ENCODE measurements at places on chromosomes 16 and 17.

- no peak for DNase-seq
Observed at GRCh38 chr16:1428511-1428910, 2.4 kb upstream of the PERCC1 start.

- DNase-seq = no peak
Observed at GRCh38 chr16:27650073-27650701, 100.2 kb downstream of the KATNIP start.

GRCh38 chr16:58503166-58503862, 3.4 kb downstream of the NDRG4 start:
- no peak for DNase-seq

DNA sequence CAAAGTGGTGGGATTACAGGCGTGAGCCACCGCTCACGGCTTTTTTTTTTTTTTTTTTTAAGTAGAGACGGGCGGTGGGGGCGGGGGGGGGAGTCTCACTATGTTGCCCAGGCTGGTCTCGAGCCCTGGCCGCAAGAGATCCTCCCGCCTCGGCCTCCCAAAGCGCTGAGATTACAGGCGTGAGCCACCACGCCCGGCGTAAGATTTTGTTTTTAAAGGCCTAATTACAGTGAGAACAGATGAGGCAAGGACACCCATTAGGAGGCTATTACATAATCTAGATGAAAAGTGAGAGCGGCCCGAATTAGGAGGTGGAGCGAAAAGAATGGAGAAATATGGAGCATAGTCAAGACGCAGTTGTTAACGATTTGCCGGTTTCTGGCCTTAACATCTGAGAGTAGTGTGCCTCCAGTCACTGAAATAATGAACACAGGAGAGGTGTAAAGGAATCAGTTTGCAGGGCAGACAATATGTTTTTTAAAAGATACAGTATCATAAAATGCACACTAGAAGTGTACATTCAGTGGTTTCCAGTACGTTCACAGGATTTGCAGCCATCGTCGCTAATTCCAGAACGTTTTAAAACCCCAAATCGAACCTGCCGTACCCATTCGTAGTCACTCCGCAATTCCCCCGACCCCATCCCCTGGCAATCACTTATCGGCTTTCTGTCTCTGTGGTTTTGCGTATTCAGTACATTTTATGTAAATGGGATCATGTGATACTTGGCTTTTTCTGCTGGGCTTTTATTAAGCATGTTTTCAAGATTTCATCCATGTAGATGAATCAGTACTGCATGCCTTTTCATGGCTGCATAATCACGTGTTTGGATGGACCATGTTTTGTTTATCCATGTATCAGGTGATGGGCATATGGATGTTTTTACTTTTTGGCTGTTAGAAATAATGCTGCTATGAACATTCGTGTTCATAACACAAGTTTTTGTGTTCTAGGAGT, 1.4 kb upstream of the SLX4 start:
- no peak for DNase-seq

GRCh38 chr16:12869698-12870427, 31.5 kb upstream of the SHISA9 start:
- DNase-seq = no peak

GRCh38 chr16:47143677-47144558, at the start of gene NETO2:
Gene NETO2 (minus strand): TSS chr16:47143945. CDS start chr16:47143612, 333 bp downstream.
- no peak for DNase-seq

DNA sequence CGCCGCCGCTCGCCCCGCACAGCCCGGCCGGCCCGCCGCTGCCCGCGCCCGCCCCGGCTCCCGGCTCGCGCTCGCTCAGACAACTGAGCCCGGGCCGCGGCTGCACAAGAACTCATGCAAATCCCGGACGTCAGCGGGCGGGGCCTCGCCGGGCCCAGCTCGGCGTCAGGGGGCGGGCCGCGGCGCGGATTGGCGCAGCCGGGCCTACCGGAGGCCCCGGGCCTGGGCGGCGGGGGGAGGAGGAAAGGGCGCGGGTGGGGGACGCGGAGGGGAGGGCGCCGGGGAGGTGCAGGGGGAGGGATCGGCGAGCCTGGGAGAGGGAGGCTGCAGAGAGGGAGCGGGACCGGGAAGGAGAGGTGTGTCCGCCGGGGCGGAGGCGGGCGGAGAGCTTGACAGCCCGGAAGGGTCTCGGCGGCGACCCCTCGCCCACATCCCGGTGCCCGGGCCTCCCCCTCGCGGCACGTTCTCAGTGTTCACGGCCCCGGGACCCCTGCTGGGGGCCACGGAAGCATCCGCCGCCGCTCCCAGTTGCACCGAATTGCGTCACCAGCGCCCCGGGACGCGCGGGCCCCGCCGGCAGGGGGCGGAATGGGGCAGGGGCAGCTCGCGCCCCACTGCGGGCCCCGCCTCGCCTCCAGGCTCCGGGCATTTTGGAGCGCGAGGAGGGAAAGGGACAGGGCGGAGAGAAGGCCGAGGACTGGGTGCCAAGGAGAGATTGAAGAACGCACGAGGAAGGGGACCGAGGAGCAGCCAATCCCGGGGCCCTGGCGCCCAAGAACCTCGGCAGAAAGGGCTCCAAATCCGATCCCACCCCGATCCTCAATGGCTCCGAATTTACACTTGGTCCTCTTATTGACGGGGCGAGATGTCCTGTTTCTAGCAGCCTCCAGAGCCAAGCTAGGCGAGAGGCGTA, at the start of gene CBX4:
CBX4 (minus strand) TSS at position 85 of the 913 bp plus-strand sequence. CDS start 189 bp downstream, outside the sequence.
- DNase-seq = no peak

DNA sequence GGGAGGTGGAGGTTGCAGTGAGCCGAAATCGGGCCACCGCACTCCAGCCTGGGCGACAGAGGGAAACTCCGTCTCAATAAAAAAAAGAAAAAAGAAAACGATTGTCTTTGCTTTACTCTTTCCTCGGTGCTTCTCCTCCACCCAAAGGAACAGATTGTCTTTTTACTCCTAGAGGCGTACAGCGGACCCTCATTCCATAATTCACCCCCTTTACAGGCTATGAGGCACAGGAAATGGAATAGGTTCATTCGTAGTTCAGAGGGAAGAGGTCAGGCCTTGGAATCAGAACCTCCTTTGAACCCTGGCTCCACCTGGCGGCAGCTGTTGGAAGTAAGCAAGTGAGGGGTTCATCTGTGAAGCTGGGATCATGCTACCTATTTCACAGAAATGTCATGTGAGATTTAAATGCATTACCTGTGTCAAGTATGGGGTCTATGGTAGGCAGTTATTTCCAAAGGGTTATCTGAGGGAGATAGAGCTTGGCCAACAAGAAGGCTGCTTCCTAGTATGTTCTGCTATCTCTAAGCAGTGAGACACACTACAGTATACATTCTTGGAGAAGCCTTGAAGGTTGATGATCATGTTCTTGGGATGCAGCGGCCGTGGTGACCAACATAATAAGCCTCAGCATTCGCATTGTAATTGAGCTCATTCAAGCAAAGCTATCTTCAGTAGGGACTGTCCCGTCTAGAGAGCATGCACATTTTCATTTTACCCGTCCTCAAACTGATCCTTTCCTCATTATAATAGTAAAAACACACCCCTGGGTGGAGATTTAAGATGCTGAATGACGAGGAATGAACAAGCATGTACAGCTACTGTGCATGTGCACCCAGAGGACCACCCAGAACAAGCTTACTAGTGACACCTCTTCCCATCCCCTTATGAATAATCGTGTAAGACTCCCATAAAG, 18.7 kb upstream of the ZNF689 start:
- peak; percentile 63 for DNase-seq

DNA sequence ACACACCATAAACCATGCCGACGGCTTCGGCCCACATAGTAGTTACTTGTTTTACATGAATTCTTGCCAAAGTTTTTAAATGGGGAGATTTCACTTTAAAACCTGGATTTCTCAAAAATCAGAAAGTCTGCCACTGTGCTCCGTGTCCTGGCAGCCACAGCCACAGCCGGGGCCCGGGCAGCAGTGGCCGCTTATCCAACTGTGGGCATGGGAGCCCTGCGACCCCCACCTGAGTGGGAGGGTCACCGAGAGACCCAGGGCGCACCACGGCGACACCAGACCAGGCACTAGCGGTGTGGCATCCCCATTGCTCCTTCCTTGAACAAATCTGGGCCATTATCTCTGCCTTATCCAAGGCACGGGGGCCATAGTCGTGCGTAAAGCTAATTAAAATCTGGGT, 30.0 kb downstream of the ZNF469 start:
- no peak for DNase-seq

DNA sequence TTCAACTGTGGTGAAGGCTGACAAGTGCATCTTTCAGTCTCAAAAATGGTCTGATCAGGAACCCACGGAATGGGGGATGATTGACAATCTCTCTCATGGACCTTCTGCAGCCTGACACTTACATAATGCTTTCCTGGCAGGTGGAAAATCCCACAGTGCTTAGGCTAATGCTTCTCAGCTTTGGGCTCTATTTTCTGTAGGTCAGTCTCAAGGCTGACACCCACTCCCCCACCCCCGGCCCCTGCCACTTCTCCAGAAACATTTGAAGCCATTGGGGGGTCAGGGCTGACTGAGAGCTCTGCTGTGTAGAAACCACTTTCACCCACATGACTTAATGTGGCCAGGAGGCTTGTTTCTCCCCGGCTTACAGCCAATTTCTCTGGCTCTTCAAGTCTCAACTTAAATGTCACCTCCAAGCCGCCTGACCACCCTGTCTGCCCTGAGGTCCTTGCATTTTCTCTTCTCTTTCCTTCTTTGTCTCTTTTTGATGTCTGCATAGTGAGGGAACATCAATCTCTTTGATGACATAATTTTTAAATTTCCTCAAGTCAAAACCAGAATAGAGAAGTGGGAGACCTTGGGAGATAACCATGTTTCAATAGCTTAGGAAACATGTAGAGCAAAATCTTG, 16.7 kb upstream of the IRF8 start:
- DNase-seq = no peak

GRCh38 chr16:66256919-66257318, 109.6 kb upstream of the CDH5 start:
- no peak for DNase-seq

- DNase-seq = peak; percentile 4
Observed at GRCh38 chr16:59698346-59699020, 964.4 kb upstream of the GOT2 start.

- peak; percentile 15 for DNase-seq
Observed at GRCh38 chr16:28264656-28265055, 27.7 kb upstream of the SBK1 start.

- no peak for DNase-seq
Observed at GRCh38 chr16:3601614-3602319, 9.6 kb downstream of the SLX4 start.

DNA sequence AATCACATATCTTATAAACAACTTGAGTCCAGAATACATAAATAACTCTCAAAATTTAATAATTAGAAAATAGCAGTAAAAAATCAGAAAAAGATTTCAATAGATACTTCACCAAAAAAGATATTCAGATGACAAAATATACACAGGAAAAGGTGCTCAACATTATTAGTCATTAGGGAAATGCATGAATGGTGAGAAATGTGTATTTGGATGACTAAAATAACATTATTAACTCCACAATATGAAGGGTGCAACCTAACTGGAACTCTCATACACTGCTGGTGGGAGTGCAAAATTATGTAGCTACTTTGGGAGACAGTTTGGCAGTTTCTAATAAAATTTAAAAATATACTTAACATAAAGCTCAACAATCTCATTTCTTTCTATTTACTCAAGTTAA, 262.3 kb upstream of the AXIN2 start:
- no peak for DNase-seq

GRCh38 chr17:62017912-62018311, 47.2 kb downstream of the MED13 start:
- no peak for DNase-seq

GRCh38 chr16:83586036-83586435, 221.7 kb upstream of the HSBP1 start:
- no peak for DNase-seq

- no peak for DNase-seq
Observed at GRCh38 chr17:40320756-40321523, 12.0 kb downstream of the RARA start.

- DNase-seq = peak; percentile 36
Observed at GRCh38 chr16:66189951-66190350, 176.5 kb upstream of the CDH5 start.

DNA sequence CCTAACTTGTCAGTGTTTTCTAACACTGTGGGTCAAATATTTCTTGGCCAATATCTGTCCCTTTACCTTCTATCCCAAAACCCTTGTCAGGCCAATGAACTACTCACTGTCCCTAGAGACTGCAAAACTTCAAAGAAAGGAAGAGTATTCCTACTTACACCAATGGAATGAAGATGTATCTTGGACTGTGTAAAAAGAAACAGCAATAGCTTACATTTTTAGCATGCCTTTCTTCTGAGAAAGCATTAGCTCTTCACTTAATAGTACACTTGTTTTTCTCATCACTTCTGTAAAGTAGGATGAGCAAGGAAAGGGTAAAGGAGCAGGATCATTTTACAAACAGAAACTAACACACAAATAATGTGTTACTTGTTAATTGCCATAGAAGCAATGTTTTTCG, 73.9 kb downstream of the STH start:
- no peak for DNase-seq

DNA sequence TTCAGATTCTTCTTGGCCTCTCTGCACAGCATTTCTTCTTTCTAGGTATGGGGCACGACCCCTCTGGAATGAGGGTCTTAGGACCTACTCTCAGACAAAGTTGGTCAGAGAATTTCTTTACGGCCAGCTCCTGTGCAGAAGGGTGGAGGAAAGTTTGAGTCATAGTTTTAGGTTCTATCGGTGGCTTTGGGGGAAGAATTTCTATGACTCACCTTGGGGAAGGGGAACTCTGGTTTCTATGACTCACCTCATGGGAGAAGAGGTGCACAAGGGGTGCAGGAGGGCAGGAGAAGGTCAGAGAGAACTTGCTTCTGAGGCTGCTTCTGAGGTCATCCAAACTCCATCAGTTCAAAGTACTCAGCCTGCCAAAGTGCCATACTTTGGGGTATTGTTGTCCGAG, 2.5 kb upstream of the ABCC12 start:
- DNase-seq = no peak

- no peak for DNase-seq
Observed at GRCh38 chr17:43601280-43602039, 55.3 kb upstream of the ETV4 start.

DNA sequence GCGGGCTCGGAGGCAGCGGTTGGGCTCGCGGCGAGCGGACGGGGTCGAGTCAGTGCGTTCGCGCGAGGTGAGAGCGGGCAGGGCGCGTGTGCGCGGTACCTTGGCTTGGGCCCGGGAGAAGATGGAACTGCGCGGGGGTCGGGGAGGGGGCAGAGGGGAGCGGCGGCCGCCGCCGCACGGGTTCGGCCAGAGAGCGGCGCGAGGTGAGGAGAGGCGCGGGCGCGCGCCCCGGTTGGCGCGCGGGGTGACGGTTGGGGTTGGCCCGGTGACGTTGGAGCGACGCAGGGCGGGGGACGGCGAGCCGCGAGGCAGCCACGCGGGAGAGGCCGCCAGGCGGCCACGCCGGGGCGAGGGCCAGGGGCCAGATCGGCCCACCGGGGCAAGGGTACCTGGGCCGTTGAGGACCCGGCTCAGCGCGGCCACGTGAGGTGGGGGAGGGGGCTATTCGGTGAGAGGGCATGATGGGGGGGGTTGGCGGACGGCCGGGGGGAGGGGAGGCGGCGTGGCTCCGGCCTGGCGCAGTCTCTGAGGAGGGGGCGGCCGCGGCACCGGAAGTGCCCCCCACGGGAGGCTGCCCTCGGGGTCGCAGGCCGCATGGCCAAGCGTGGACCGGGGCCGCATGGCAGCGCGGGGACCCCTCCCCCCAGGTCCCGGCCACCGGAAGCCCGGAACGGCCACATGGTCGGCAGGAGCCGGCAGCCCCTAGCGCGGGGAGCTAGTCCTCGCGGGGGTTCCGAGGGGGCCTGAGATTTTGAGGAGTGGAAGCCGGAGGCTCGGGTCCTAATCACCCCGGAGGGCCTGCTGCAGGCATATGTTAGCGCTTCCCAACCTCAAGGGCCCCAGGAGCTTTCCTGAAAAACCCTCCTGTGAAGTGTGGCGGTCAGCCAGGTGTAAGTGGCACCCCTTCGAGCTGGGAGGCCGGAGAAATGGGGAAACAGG, 527 bp downstream of the EIF5A start:
- DNase-seq = no peak

GRCh38 chr17:41352597-41353366, 2.2 kb upstream of the KRT33A start:
- DNase-seq = no peak
